ENCODE measurements at places on chromosomes 5 and 9.
A peak's percentile ranks its signal among the peaks of the same experiment; 100 is the strongest.

DNA sequence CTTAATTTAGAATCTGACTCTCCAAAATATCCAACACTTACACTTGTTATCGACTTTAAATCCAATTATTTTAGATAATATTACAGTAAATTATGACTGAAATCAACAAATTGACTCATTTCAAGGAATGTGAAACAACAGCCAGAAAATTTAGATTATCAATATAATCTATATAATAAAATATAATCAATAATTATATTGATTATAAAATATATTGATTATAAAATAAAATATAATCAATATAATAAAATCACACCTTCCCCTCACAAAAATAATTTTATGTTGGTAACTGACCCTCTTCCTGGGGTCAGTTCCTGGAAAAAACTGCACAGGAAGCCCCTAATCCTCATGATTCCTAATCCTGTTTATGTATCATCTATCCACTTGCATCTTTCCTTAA lies 91.1 kb downstream of the CEMIP2 start:
- no peak for DNase-seq

DNA sequence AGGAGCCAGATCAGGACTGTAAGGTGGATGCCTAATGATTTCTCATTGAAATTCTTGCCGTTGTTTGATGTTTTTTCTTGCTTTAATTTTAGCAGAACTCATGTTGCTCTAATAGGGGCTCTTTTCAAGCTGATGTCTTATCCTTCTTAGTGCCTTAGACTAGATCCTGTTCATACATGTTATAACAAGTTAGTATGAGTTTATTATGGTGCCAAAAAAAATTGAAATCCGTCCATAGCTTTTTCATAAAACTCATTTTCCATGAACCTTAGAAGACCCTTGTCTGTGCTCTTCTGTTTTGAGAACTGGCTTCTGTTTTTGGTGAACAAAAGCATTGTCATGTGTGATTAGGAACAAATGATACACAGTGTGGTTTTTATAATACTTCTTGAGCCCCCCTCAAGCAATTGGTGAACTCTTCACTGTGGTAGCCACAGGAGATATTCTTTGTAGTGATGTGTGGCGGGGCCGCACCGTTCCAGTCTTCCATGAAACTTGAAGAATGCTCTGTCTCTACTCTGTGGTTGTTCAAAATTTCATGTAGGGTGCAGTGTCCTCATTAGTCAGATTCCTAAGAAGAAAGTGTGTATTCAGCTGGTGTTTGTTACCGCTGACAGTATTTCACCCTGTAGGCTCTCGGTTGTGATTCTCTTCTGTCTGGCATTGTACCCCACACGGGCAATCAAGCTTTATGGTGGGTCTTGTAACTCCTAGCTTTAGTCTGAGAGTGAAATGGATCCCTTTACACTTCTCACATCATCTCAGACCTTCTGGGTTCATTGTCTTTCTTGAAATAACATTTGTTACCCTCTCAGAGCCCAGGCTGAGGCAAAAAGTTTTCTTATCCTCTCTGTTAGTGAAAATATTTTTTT lies 10.7 kb downstream of the OTULIN start:
- DNase-seq = no peak

DNA sequence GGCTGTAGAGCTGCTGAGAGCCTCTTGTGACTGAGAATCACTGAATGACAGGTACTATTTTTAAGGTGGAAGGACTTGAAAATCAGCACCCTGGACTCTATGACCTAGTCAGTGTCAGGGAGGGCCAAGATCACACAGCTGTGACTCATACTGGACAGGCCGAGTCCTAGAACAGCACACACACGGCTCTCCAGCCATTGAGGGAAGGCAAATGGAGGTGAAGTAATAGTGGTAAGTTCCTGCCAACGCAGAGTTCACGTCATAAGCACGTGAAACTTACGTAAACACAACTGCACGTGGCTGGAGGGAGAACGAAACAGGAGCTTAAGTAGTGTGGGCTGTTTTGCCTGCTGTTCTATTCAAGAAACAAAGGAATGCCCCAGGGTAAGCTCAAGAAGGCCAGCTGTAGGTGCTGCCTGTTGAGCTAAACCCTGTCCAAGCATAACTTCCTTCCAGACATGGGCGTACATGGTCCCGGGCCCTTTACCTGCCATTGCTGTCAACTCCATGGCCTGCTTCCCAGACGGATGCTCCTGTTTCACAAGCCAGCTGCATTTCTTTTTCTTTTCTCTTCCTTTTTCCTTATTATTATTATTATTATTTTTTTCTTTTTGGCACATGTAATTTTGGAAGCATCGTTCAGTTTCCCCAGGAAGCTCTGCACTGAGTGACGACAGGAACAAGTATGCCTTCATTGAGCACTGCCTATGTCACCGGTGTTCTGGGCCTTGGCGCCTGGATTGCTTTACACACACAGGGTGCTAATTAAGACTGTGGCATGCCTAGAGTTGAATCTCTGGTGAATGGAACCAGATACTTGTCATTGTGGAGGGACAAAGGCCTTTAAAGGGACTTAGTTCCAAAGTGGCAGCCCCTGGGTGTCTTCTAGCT lies 10.2 kb upstream of the LCP2 start:
- DNase-seq = no peak

GRCh38 chr5:61327760-61328753 lies 4.0 kb upstream of the ZSWIM6 start:
- DNase-seq = peak; percentile 48

GRCh38 chr5:179385914-179386313 lies 40.7 kb upstream of the ADAMTS2 start:
- no peak for DNase-seq
